ENCODE measurements at places on chromosomes 5 and 9. TPM values are rescaled to one million over a fixed set of nuclear protein-coding genes. Genes with fewer than 3 reads are reported as not detected.

The CMBL gene
- total RNA-seq: 7.7 TPM

The NUTM2F gene
- not detected for total RNA-seq

The PFN3 gene
- total RNA-seq: not detected

The GPR151 gene
- total RNA-seq: not detected

The CACNA1B gene
- under 0.01 TPM for total RNA-seq

The OBP2B gene
- total RNA-seq: not detected

The NAIF1 gene
- total RNA-seq: 11.8 TPM

The SPINK7 gene
- total RNA-seq: not detected

The GDNF gene
- 1.1 TPM for total RNA-seq

The GABRB2 gene
- total RNA-seq: under 0.01 TPM

The CDH18 gene
- total RNA-seq: under 0.01 TPM

The NEUROG1 gene
- not detected for total RNA-seq

The ORM1 gene
- not detected for total RNA-seq

The MARCHF3 gene
- 49.6 TPM for total RNA-seq

The FOXD4L3 gene
- under 0.01 TPM for total RNA-seq

The RAI14 gene
- total RNA-seq: 176 TPM

The OR1J2 gene
- total RNA-seq: not detected

The WDR38 gene
- not detected for total RNA-seq

The ASS1 gene
- 93.9 TPM for total RNA-seq

The BTNL3 gene
- total RNA-seq: not detected

The CYSRT1 gene
- under 0.01 TPM for total RNA-seq

The EIF4E1B gene
- total RNA-seq: not detected

The DNAH5 gene
- total RNA-seq: 1.4 TPM

The KIF24 gene
- total RNA-seq: 2.7 TPM

The ST8SIA4 gene
- 3.8 TPM for total RNA-seq

The QRFP gene
- not detected for total RNA-seq

The SUSD3 gene
- total RNA-seq: 0.19 TPM

The NUTM2G gene
- not detected for total RNA-seq

The PCDHA6 gene
- 3.1 TPM for total RNA-seq

The TBC1D13 gene
- total RNA-seq: 12.5 TPM

The TMEM252 gene
- not detected for total RNA-seq

The ZNF483 gene
- total RNA-seq: 1.2 TPM

The HAVCR2 gene
- total RNA-seq: under 0.01 TPM

The SCGB3A2 gene
- not detected for total RNA-seq

The GFI1B gene
- not detected for total RNA-seq

The HK3 gene
- not detected for total RNA-seq

The CCDC192 gene
- not detected for total RNA-seq
